ENCODE measurements at places on chromosomes 12 and 14.

- no peak for DNase-seq
These were observed 23.2 kb downstream of the PCNX4 start for GRCh38 chr14:60114881-60115280.

GRCh38 chr12:80271780-80272179 is 172.3 kb upstream of the PTPRQ start:
- DNase-seq = no peak

DNA sequence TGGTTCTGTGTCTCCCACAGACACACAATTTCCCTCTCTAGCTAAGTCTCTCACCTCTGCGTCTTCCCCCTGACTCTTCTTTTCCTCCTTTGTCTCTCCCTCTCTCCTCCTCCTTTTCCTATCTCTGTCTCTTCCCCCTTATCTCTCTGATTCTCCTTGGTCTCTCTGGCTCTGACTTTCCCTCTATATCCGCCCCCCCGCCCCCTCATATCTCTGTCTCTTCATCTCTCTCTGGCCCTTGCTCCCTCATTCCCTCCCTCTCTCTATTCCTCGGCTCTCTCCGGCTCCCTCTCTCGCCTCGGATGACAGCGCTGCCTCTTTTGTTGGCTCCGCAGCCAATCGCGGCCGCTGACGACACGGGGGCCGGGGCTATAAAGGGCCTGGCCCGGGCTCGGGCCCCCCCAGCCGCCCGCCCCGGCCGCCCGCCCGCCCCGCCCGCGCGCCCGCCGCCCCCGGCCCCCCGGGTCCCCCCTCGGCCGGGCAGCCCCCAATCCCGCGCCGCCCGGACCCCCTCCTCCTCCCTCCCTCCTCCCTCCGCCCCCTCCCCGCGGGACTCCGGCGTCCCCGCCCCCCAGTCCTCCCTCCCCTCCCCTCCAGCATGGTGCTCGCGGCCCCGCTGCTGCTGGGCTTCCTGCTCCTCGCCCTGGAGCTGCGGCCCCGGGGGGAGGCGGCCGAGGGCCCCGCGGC is at the start of gene GDF11:
TSS of gene GDF11 (plus strand) at position 404 of the 687 bp plus-strand sequence. CDS start at position 599, 195 bp downstream.
- DNase-seq = peak; percentile 68

DNA sequence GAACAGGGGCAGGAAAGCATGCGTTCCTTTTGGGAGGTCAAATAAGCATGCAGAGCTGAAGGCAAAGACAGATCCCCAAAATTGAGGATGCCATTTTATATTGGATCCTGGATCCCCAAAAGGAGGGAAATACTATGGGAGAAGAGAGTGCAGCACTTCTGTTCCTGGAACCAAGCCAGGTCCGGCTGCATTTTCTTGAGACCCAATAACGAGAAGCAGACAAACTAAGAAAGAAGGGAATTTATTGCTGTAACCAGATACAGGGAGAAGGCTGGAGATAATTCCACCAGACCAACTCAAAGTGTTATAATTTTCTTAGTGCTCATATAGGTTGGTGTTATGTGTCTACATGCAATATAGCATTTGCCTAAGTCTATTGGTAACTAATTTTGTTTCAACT is 60.8 kb downstream of the PDE6H start:
- DNase-seq = no peak

- no peak for DNase-seq
These were observed 57.3 kb downstream of the NRXN3 start for GRCh38 chr14:78227248-78228077.

DNA sequence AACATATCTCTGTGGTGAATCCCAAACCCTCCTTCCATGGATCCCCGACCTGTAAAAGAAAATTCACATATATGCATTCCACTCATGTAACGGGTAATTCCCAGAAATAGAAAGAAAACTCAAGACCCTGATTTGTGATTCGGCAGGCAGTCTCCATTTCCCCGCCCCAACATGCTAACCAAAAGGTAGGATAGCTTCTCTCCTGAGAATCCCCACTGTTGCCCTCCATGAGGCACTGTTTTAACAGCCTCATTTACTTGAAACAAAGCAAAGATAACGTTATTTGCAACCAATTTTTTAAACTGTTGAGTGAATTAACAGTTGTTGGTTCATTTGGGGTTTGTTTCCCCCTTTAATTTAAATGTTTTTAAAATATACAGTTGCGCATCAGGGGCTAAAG is 774 bp upstream of the SLC2A13 start:
- DNase-seq = no peak

GRCh38 chr14:89628521-89628920 is 211.5 kb upstream of the FOXN3 start:
- DNase-seq = no peak

- DNase-seq = no peak
These were observed 75.3 kb downstream of the GARIN6 start for GRCh38 chr12:99722690-99723486.

GRCh38 chr14:32039401-32040030 is 37.6 kb upstream of the ARHGAP5 start:
- peak; percentile 43 for DNase-seq

- DNase-seq = no peak
These were observed 77.9 kb downstream of the TMEM30B start for GRCh38 chr14:61203081-61203753.

- no peak for DNase-seq
These were observed 129.4 kb downstream of the SMOC1 start for GRCh38 chr14:70008284-70009262.

- peak; percentile 62 for DNase-seq
These were observed 1.0 kb upstream of the SLC38A2 start for GRCh38 chr12:46373301-46374296.

GRCh38 chr14:29584992-29585391 is 342.7 kb downstream of the PRKD1 start:
- peak; percentile 32 for DNase-seq

Data from NCI-H2227 treated with DMSO at 0.1 percent for 48 hours (cell line).